Vagina (tissue), 2 donors: ENCODE measurements at places on chromosomes 5 and 9. TPM values are rescaled to one million over a fixed set of nuclear protein-coding genes. Genes with fewer than 3 reads are reported as not detected.

The IFNA13 gene
- total RNA-seq: not detected

The OR1J2 gene
- not detected for total RNA-seq

The FSTL4 gene
- total RNA-seq: 3.7 TPM

The IFNA2 gene
- not detected for total RNA-seq

The PNPLA7 gene
- 16.2 TPM for total RNA-seq

The SPATA24 gene
- total RNA-seq: 12.3 TPM

GRCh38 chr9:16312962-16313546 is 557.4 kb downstream of the BNC2 start:
- no peaks in the 10 kb centered on the region for H3K36me3 ChIP-seq
- DNase-seq: peak; percentile 56
- H3K27me3 ChIP-seq: no peaks in the 10 kb centered on the region
- H3K27ac ChIP-seq: no peak overlapping the region
- peaks cover 16% of the 10 kb centered on the region for H3K4me1 ChIP-seq

DNA sequence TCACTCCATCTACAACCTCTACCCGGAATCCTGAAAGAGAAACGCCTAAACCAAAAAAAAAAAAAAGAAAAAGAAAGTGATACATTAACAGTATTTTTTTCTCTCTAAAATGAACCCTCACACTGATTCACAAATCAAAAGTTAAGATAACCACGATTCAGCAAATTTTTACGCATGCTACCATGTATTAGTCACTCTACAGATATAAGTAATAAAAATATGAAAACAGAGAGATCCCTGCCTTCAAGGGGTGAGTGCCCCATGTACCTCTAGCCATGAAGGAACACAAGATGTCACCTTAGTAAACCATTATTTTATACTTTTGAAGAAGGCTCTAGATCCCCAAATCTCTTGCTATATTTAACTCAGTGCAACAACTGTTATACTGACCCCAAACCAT is 33.4 kb downstream of the CEMIP2 start:
- no peak for DNase-seq
- H3K4me3 ChIP-seq: no peak overlapping the region
- no peaks in the 10 kb centered on the region for H3K36me3 ChIP-seq

- no peaks in the 10 kb centered on the region for H3K36me3 ChIP-seq
- H3K27me3 ChIP-seq: no peaks in the 10 kb centered on the region
- DNase-seq: no peak
- no peak overlapping the region for H3K4me3 ChIP-seq
- no peak overlapping the region for H3K27ac ChIP-seq
These were observed 98.4 kb upstream of the DMRT1 start for GRCh38 chr9:742914-743589.

- H3K27ac ChIP-seq: no peak overlapping the region
- no peaks in the 10 kb centered on the region for H3K4me1 ChIP-seq
- DNase-seq: no peak
- peaks cover 99% of the 10 kb centered on the region for H3K36me3 ChIP-seq
These were observed 31.2 kb downstream of the NIPSNAP3B start for GRCh38 chr9:104795082-104795481.

DNA sequence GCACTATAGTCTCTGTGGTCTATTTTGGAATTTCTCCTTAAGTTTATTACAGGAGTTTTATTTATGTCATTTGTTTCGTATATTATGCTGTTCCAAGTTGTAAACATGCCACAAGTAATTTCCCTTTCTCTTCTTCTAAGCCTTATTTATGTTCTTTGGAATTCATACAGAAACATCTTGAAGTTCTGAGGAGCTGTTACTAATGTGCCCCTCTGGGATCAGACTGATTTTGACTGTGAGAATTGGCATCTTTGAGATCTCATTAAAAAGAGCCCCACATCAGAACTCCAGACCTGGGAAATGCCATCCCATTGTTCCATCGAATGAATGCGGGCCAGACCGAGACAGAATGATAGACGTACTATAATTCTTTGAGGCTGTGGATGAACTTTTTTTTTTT is 138.8 kb upstream of the CD180 start:
- no peaks in the 10 kb centered on the region for H3K27me3 ChIP-seq
- no peak overlapping the region for H3K27ac ChIP-seq
- DNase-seq: no peak
- H3K4me1 ChIP-seq: no peaks in the 10 kb centered on the region
- no peaks in the 10 kb centered on the region for H3K36me3 ChIP-seq

DNA sequence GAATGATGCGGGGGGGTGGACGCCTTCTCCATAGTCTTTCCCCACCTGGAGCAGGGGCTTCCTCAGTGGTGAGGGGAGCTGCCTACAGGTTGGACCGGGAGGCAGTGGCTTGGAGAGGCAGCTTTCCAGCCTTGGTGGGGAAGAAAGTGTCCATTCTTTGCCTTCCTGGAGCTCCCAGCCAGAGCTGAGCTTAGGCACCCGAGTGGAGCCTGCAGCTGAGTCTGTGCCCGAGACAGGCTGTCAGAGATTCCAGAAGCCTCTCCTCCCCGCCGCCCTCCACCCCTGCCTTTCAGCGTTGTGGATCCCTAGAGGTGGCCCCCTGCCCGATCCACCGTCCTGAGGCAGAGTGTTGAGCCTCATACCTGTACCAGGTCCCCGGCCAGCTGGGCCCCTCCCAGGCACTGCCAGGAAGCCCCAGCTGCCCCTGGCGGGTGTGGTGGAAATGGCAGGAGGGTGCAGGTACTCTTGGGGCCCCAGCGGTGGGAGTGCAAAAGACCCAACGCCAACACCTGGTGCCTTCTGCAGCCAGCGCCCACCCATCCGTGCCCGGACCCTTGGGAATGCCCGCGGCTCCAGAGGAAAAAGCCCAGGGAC is 112.0 kb downstream of the RXRA start:
- peaks cover 72% of the 10 kb centered on the region for H3K4me1 ChIP-seq
- H3K27ac ChIP-seq: peak overlapping the region; percentile 96
- DNase-seq: no peak
- H3K27me3 ChIP-seq: no peaks in the 10 kb centered on the region

DNA sequence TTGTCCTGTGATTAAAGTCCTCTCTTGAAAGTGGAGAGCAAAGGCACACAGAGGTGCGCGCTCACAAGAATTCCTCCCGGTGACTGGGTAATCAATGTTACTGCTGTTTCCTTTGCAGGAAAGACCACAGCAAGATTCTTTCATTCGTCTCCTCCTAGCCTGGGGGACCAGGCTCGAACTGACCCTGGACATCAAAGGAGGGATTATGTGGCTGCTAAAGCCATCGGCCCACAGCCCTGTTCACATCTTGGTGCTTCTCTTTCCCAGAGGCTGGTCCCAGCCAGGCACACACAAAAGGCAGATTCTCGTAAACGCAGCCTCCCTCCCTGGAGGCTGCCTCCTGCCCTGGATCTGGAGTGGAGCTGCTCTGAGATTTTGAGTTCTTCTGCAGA is 230.9 kb downstream of the FANCC start:
- H3K4me1 ChIP-seq: peaks cover 95% of the 10 kb centered on the region
- H3K27ac ChIP-seq: peak overlapping the region; percentile 66
- H3K36me3 ChIP-seq: no peaks in the 10 kb centered on the region
- no peaks in the 10 kb centered on the region for H3K27me3 ChIP-seq
- DNase-seq: no peak

DNA sequence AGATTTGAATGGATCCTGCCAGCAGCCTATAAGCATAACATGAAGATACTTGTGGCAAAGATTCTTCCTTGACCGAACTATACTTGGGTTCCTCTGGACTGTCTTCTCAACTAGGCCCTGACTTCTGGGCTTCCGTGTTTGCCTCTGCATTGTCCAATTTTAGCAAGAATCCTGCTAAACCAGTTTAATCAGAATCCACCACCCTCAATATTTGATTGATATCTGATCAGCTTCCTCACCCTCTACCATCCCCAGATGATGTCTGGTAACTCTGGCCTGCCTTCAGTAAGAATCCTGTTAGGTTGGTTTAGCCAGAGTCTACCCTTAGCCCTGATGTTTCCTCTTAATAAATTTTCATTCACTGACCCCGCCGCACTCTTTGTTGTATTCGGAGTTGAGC is 54.4 kb upstream of the GALNT10 start:
- H3K27ac ChIP-seq: no peak overlapping the region
- no peaks in the 10 kb centered on the region for H3K27me3 ChIP-seq
- no peaks in the 10 kb centered on the region for H3K36me3 ChIP-seq
- no peak for DNase-seq
- no peaks in the 10 kb centered on the region for H3K4me1 ChIP-seq

DNA sequence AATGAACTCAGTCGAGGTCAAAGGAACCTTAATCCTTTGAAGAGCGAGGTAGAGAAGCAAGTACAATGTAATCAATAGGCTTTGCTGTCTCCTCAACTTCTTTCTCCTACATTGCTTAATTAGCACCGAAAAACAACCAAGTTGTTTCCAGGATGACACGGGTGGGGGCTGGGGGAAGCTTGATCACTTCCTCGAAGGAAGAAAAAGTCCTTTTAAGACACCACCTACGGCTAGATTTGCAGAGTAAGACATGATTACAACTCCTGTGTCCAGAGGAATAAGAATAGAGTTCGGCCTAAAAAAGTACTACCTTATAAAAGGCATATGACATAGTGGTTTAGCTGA is 811 bp upstream of the ARRDC3 start:
- H3K36me3 ChIP-seq: no peaks in the 10 kb centered on the region
- H3K4me3 ChIP-seq: peak overlapping the region; percentile 62
- peak overlapping the region; percentile 100 for H3K27ac ChIP-seq
- H3K27me3 ChIP-seq: no peaks in the 10 kb centered on the region

GRCh38 chr9:93156475-93157008 is 22.5 kb upstream of the NINJ1 start:
- H3K27ac ChIP-seq: no peak overlapping the region
- peaks cover 6% of the 10 kb centered on the region for H3K4me1 ChIP-seq
- no peaks in the 10 kb centered on the region for H3K27me3 ChIP-seq
- H3K36me3 ChIP-seq: no peaks in the 10 kb centered on the region

DNA sequence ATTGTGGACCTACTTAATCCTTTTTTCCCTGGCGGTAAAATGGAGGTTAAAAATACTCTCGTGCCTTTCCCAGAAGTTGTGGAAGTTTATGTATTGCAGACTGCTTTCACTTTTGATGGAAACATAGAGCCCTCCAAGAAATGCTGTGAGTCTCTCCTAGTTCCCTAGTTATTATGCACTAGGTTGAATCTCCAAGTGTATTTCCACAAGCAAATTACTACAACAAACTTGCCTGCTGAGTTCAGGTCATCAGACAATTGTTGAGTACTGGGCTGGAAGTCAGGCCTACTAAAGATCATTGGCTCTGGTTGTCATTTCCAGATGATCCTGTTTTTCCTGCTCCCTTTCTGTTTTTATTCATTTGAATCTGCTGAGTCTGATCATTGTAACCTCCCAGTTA is 104.1 kb downstream of the CD180 start:
- H3K27ac ChIP-seq: no peak overlapping the region
- H3K4me3 ChIP-seq: no peak overlapping the region
- peaks cover 61% of the 10 kb centered on the region for H3K4me1 ChIP-seq
- H3K36me3 ChIP-seq: no peaks in the 10 kb centered on the region
- no peaks in the 10 kb centered on the region for H3K27me3 ChIP-seq

DNA sequence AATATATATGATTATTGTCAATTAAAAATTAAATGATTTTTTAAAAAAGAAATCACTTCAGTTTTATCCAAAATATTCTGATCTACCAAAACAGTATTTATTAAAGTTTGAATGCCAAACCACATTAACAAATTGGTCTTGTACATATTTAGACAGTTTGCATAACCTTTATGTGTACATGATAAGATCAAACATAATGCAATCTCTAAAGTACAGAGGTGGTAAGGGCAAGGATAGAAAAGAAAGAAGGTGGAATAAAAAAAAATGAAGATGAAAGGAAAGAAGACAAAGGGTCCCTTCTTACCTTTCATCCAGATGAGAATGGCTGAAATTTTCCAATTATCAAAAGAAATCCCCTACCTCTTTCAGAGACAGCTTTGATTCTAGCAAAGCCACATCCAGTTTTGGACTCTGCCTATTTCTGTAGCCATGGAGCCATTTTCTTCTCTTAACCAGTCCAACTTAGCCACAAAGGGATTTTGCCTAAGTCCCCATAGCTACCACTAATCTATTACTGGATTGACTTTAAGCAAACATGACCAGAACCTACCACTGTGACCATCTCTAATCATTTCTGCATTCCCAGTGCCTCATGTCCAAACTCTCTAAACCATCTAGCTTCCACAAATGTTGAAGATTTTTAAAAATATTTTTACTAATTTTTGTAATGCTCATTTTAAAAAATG is 133.3 kb upstream of the TRPM3 start:
- H3K36me3 ChIP-seq: no peaks in the 10 kb centered on the region
- no peak overlapping the region for H3K4me3 ChIP-seq
- DNase-seq: no peak
- H3K27ac ChIP-seq: no peak overlapping the region
- H3K27me3 ChIP-seq: no peaks in the 10 kb centered on the region

- no peak for DNase-seq
- no peak overlapping the region for H3K4me3 ChIP-seq
- H3K36me3 ChIP-seq: no peaks in the 10 kb centered on the region
- H3K4me1 ChIP-seq: no peaks in the 10 kb centered on the region
- H3K27ac ChIP-seq: no peak overlapping the region
These were observed 757.7 kb upstream of the SEMA6A start for GRCh38 chr5:117332341-117332740.

DNA sequence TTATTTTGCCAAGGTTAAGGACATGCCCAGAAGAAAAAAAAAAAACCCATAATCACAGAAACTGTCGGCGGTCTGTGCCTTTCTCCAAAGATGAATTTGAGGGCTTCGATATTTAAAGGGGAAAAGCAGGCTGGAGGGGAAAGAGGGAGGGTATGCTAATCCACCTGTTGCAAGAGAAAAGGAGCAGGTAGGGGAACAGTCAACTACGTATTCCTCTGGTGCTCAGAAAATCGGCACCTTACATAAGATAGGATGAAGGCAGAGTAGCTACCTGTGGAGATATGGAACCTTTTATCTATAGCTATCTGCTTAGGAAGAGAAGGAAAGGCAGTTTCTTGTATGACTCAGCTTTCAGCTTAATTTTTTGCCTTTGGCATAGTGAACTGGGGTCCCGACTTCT is 77.7 kb downstream of the PTCD2 start:
- H3K27ac ChIP-seq: no peak overlapping the region
- H3K4me1 ChIP-seq: peaks cover 4% of the 10 kb centered on the region
- H3K36me3 ChIP-seq: no peaks in the 10 kb centered on the region
- no peak for DNase-seq
- H3K27me3 ChIP-seq: no peaks in the 10 kb centered on the region
- no peak overlapping the region for H3K4me3 ChIP-seq

DNA sequence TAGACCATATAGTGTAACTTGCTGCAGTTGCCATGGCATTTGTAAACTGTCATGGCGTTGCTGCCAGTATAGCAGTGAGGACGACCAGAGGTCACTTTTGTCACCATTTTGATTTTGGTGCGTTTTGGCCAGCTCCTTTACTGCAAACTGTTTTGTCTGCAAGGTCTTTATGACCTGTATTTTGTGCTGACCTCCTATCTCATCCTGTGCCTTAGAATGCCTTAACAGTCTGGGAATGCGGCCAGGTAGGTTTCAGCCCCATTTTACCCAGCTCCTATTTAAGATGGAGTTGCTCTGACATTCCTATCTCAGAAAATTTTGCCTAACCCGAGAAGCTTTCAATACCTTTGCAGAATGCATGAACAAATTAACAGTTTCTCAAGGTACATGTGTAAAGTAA is 914.4 kb upstream of the ACO1 start:
- no peaks in the 10 kb centered on the region for H3K4me1 ChIP-seq
- no peaks in the 10 kb centered on the region for H3K36me3 ChIP-seq
- DNase-seq: no peak
- H3K27ac ChIP-seq: no peak overlapping the region

- DNase-seq: no peak
- H3K27ac ChIP-seq: no peak overlapping the region
- H3K36me3 ChIP-seq: no peaks in the 10 kb centered on the region
- no peaks in the 10 kb centered on the region for H3K27me3 ChIP-seq
- no peak overlapping the region for H3K4me3 ChIP-seq
These were observed 258.4 kb upstream of the CCNH start for GRCh38 chr5:87671146-87671545.

GRCh38 chr5:160537940-160538339 is 116.3 kb downstream of the PTTG1 start:
- DNase-seq: no peak
- no peaks in the 10 kb centered on the region for H3K4me1 ChIP-seq
- H3K36me3 ChIP-seq: no peaks in the 10 kb centered on the region
- no peaks in the 10 kb centered on the region for H3K27me3 ChIP-seq
